ENCODE measurements at places on chromosomes 11 and 22.

DNA sequence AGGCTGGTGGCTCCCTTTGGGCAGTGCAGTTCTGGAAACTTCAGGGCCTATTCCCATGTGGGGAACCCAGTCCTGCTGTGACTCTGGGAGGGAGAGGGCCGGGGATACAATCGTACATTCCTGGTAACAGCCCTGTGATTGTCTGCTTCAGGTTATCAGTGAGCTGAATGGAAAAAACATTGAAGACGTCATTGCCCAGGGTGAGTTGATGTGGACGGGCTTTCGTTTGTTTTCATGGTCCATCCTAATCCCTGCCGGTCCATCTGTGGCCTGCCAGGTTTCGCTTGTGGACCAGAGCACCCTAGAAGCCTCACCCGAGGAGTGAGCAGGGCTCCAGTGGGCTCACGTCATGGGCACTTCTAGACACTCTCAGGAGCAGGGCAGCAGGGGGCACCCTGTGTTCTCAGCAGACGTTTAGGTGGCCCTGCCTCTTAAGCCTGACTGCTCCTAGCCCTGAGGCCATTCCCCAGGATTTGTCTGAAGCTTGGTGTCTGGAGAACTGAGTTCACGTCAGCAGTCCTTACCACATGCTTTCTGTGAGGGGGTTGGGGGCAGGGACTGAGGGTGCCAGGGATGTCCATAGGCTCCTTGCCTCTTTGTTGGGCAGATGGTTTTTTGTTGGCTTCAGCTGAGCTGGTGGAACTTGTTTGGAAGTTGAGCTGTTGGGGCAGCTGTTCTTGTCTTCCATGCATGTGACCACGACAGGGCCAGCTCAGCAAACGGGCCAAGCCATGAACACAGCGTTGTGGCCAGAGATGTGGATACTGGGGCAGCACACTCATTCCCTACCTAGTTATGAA lies 1.9 kb downstream of the RPLP2 start:
- no peak for DNase-seq

GRCh38 chr11:3199537-3200295 lies 18.9 kb downstream of the MRGPRG start:
- no peak for DNase-seq

GRCh38 chr11:25052844-25053243 lies 556.0 kb downstream of the LUZP2 start:
- no peak for DNase-seq

DNA sequence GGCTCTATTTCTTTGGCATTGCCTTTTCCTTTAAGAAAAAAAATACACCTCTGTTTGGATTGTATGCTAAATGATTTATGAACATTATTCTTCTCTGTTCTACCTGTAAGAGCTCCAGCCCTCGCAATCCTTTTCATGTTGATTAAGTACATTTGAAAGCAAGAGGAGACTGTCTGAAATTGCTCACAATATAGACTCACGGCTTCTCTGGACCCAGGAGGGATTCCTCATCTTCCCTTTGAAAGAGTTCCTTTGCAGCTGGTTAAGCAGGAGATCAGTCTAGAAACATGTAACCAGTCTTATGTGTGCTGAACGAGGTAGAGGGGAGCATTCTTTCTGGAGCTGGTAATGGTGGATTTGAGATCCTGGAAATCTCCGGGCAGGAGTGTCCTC lies 47.4 kb downstream of the PKNOX2 start:
- no peak for DNase-seq

DNA sequence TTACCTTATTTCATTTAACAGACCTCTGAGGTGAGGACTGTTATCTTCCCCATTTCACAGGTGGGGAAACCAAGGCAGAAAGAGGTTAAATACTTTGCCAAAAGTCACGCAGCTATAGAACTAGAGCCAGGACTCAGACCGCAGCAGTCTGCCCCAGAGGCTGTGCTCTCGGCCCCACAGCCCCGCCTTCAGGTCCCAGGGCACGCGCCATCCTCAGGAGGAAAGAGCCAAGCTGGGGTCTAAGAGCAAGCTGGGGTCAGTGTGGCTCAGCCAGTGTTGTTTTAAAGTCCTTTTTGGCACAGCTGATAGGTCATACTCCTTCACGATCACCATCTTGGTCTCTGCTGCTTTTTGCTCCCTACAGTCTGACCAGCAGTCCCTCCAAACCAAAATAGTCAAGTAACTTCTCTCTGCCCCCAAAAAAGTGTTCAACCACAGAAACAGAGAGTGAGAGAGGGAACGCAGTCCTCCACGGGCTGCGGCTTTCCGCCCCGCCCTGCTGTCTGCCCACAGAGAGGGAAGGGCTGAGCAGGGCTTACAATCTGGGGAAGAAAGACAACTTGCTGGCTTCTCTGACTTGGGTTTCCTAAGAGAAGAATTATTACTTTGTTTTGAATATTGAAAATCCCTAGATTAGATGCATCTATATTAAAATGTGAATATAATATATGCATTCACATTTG lies 137.2 kb upstream of the OPCML start:
- no peak for DNase-seq

Measured in sciatic nerve (tissue), 2 donors.